ENCODE measurements at places on chromosomes 7 and 10.

DNA sequence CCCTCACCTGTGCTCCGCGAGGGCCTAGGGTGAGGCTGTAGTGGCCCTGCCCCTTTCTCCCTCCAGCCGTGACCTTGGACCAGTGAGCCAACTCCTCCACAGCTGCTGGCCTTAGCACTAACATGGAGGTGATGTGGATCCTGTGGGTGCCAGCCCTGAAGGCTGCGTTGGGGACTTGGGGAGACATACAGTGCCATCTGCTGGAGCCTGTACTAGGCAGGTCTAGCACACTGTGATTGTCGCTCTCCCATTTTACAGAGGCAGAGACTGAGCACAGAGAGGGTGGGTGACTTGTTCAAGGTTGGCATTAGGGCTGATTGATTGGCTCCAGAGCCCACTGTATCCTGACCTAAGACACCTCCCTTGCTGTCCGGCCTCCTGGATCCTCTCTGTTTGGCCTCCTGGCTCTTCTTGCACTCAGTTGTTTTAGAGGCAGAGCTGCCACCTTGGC, 37.6 kb downstream of the PRF1 start:
- no peak for DNase-seq

GRCh38 chr10:122454071-122454470, 382 bp upstream of the ARMS2 start:
- DNase-seq: no peak

- DNase-seq: no peak
These were observed 337.3 kb downstream of the WDR37 start for GRCh38 chr10:1393481-1393880.

- DNase-seq: no peak
These were observed 2.2 kb downstream of the BHLHA15 start for GRCh38 chr7:98213296-98213887.

GRCh38 chr7:115116773-115117715, 195.2 kb downstream of the MDFIC start:
- DNase-seq: no peak

DNA sequence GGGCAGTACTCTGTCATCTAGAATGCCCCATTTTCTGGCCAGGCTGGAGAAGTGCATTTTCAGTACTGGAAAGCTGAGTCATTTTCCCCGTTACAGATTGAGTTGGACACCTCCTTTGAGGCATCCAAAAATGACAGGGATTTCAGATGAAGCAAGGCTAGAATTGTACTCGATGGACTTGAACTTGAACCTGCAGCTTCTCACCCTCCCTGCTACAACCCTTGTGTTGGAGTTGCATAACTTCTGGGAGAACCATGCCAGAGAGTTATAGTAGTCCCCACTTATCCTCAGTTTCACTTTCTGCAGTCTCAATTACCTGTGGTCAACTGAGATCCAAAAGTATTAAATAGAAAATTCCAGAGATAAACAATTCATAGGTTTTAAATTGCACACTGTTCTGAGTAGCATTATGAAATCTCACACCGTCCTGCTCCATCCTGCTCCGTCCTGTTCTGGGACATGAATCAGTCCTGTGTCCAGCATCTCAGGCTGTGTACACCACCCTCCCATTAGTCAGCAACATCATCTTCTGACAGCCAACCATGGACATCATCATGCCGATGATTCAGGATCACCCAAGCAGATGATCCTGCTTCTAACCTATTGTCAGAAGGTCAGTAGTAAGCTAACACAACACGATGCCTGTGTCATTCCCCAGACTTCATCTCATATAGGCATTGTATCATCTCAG, 363.7 kb downstream of the DPP6 start:
- DNase-seq: no peak

- DNase-seq: no peak
These were observed 15.3 kb upstream of the ZCCHC24 start for GRCh38 chr10:79460687-79461086.

GRCh38 chr7:114865564-114865963, 56.3 kb upstream of the MDFIC start:
- DNase-seq: no peak

DNA sequence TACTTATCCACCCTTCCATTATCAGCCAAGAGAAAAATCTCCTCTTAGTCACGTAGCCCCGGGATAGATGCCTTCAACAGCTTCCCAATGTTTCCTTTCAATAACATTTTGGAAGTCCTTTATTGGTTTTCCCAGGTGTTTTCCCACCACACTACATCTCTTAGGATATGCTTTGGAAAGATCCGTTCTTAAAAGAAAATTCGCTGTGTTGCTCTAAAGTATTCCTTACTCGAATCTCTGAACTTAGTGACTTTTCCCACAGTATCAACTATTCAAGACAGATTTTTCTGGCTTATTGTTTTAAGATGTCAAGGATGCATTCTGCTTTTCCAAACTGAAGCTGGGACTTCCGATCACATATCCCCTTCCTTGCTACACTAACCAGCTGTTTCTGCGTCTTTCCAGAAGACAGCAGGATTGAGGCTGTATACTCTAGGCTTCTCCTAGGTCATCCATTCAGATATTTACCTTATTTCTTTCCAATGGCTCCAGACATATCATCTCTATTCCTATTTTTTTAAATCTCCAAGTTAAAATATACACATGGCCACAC, 36.5 kb upstream of the SVIL start:
- DNase-seq: no peak

DNA sequence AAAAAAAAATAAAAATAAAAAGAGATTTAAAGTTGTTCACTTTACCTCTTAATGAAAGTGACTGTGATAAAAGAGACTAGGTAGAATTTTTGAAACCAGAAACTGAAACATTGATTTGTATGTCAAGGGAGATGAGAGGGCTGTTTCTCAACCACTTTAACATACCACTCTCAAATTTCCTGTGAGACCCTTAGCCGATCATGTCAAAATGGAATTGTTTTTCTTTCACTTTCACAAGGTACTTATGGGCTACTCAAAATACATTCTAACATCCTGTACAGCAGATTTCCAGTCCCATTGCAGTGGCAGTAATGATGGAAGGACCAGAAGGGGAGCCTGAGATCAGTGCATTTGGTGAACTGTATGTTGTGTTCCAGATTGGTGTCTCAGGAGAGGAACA, 261.2 kb downstream of the PPP1R3A start:
- no peak for DNase-seq

DNA sequence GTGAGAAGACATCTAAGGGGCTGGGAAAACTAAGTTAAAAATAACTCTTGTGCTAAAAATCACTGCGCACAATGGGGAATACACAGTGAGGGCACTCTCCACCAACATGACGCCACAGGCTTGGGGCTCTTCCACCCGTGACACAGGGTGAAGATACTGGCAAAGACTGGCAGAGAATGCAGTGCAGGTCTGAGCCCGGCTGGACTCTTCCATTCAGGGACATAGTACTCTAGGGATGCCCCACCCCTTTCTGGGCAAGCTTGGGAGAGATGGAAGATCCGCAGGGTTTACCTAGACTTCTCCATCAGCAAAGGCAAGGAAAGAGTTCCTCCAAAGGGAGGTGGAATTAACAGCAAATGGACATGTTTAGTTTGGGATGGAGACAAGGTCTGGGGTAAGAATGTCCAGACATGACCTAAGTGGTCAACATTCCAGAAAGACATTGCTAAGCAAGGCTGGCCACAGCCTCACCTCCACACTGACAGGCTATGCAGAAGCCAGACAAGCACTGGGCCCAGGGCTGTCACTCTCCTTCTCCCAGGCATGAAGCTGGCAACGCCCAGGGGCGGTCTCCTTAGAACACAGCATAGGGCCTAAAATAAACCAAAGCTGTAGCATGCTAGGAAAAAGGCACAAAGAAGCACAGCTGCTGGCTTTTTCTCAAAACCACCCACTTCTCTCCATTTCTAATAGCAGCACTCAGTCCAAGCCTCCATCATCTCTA, 28.1 kb downstream of the XPNPEP1 start:
- no peak for DNase-seq

- no peak for DNase-seq
These were observed 67.7 kb downstream of the BMPR1A start for GRCh38 chr10:86824151-86824550.

DNA sequence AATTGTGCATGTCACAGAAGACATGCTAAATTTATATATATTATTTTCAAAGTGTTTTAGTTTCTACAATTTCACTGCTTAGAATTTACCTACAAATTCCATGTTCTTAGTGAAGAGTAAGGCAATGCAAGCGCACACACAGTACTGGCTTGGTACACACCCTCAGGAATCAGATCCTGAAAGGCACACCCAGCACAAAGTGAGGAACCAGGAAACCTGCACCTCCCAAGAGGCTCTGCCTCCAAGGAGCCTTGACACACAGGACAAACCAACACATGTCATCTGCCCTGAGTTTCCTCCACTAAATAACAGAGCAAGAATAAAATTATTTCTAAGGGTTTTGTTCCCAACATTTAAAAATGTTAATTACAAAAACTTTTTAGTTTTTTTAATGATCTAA, 156.2 kb downstream of the PARD3 start:
- no peak for DNase-seq

All from esophagus squamous epithelium (tissue), 5 donors.